ENCODE measurements at places on chromosomes 7 and 10.
A peak's percentile ranks its signal among the peaks of the same experiment; 100 is the strongest.

GRCh38 chr7:157721468-157722136, 384.8 kb downstream of the DNAJB6 start:
- no peaks in the 10 kb centered on the region for H3K27me3 ChIP-seq
- H3K4me1 ChIP-seq, result no peaks in the 10 kb centered on the region
- DNase-seq, result no peak
- no peak overlapping the region for H3K27ac ChIP-seq
- no peak overlapping the region for H3K4me3 ChIP-seq
- no peaks in the 10 kb centered on the region for H3K36me3 ChIP-seq

GRCh38 chr10:16756561-16757221, 60.5 kb downstream of the RSU1 start:
- DNase-seq, result no peak
- peaks cover 5% of the 10 kb centered on the region for H3K4me1 ChIP-seq
- no peak overlapping the region for H3K4me3 ChIP-seq
- H3K27ac ChIP-seq, result no peak overlapping the region

GRCh38 chr10:129971381-129972144, 7.5 kb upstream of the EBF3 start:
- H3K27me3 ChIP-seq, result peaks cover 24% of the 10 kb centered on the region
- peaks cover 3% of the 10 kb centered on the region for H3K4me1 ChIP-seq
- H3K36me3 ChIP-seq, result no peaks in the 10 kb centered on the region
- H3K27ac ChIP-seq, result peak overlapping the region; percentile 87
- no peak for DNase-seq

- no peak for DNase-seq
- H3K27ac ChIP-seq, result no peak overlapping the region
- H3K4me1 ChIP-seq, result no peaks in the 10 kb centered on the region
- H3K36me3 ChIP-seq, result no peaks in the 10 kb centered on the region
- peaks cover 6% of the 10 kb centered on the region for H3K27me3 ChIP-seq
Measured at GRCh38 chr10:26112532-26112931, 104.0 kb upstream of the GAD2 start.

DNA sequence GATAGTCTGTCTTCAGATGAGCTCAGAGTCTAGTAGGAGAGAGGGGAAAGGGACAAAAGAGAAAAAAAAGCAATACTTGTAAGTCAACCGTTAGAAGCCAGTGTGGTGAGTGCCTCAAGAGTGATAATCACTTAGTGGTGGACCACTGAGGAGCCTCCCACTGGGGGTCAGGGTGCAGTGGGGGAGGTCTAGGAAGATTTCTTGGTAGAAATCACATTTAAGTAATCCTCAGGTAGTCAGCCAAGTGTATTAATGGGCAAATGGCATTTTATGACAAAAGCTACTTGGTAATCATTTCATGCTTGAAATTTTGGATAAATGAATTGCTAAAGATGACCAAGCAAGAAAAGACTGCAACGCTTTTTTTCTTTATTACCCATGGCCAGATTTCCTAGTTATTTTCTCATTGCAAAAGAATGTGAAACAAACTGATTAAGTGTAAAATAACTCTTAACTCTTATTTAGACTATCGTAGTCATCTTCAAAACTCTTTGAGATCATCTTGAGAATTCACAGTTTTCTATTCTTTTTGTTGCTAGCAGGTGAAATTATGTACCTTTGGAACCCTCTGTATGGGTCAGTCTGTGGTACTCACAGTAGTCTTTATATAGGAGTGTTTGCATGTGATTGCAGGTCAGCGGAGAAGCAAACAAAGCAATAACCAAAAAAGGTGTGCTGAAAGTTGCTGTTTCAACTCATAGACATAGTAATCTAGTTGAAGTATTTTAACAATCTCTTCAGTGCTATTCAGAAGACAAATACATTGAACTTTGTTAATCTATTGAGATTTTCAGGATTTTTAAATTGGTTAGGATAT, 63.9 kb downstream of the PPP1R9A start:
- DNase-seq, result no peak
- no peak overlapping the region for H3K4me3 ChIP-seq
- peaks cover 1% of the 10 kb centered on the region for H3K27me3 ChIP-seq
- H3K36me3 ChIP-seq, result no peaks in the 10 kb centered on the region

DNA sequence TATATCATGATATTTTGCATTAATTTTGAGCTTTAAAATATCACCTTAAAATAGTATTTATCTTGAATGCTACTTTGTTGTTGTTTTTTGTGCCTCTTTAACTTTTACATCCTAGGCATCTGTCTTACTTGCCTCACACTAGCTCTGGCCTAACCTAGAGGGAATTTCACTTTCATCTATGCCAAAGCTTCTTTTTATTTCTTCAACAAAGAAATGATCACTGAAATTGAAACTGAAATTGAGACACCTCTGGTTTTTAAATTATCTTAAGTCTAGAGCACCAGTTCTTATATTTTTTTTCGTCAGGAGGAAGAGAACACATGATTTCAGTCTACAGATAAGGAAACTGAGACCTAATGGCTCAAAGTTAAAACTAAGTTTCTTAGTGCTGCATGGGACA, 3.5 kb upstream of the SCIN start:
- no peaks in the 10 kb centered on the region for H3K36me3 ChIP-seq
- peaks cover 9% of the 10 kb centered on the region for H3K27me3 ChIP-seq
- H3K27ac ChIP-seq, result no peak overlapping the region
- peaks cover 5% of the 10 kb centered on the region for H3K4me1 ChIP-seq
- DNase-seq, result no peak

DNA sequence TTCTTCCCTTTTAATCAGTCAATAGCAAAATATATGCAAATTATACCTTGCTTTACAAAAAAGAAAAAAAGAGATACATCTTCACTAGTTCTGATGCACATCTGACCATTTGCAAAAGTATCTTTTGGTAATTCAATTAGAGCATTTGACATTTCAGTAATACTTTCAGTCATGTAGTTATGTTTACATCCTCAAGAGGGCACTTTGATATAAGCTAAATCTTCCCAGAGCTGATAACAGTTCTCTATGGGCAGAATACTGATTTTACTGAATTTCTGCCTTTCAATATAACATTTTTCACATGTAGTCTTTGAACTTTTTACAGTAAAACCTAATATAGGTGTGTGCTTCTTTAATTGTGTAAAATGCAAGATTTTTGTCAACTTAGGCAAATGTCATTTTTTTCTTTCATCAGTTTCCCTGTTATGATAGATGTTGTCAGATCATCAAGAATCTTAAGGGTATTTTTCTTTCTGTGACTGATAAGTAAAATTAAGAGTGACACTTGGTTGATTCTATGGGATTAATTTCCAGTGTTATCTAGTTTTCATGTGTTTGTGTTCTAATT, 703.5 kb upstream of the SEMA3D start:
- H3K4me3 ChIP-seq, result no peak overlapping the region
- H3K36me3 ChIP-seq, result no peaks in the 10 kb centered on the region
- H3K4me1 ChIP-seq, result no peaks in the 10 kb centered on the region
- no peak overlapping the region for H3K27ac ChIP-seq
- H3K27me3 ChIP-seq, result no peaks in the 10 kb centered on the region

GRCh38 chr10:63812501-63812900, 291.3 kb downstream of the REEP3 start:
- no peaks in the 10 kb centered on the region for H3K36me3 ChIP-seq
- no peak overlapping the region for H3K4me3 ChIP-seq
- H3K27ac ChIP-seq, result no peak overlapping the region
- H3K27me3 ChIP-seq, result peaks cover 2% of the 10 kb centered on the region

DNA sequence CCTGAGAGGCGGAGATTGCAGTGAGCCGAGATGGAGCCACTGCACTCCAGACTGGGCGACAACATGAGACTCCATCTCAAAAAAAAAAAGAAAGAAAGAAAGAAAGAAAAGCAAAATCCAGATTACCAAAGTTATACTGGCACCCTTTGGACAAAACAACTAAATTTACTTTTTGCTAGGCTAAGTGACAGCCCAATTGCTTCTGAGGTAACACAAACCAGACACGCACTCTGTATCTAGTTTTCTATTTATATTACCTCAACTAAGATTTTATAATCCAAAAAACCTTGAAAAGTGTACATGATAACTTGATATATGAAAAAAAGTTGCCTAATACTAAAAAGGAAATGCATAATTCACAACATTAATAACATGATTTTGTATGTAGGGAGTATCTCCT, 12.9 kb downstream of the UBE2H start:
- peaks cover 10% of the 10 kb centered on the region for H3K36me3 ChIP-seq
- peaks cover 7% of the 10 kb centered on the region for H3K4me1 ChIP-seq
- no peak for DNase-seq
- H3K4me3 ChIP-seq, result no peak overlapping the region
- H3K27ac ChIP-seq, result no peak overlapping the region

DNA sequence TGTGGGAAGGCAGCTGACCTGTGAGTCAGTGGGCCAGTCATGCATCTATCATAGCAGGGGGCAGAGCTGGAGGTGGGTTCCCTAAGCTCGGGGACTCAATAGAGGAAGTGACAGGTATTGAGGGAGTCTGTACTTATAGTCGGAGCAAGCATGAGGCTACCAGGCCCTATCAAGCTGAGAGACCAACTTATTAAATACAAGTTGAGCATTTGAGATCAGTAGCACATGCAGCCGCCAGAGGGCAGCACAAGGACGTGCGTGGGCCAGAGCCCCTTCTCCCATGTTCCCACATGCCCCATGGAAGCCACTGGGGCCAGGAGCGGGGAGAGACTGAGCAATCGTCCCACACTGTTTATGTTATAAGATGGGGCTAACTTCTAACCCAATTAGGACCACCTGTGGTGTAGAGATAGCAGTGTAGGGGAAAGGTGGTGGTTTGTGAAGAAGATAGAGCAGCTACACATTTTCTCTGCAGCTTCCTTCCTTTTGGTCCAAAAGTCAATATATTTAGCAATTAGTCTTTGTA, 13.0 kb upstream of the STK31 start:
- DNase-seq, result peak; percentile 51
- no peak overlapping the region for H3K27ac ChIP-seq
- H3K4me1 ChIP-seq, result peaks cover 2% of the 10 kb centered on the region
- peaks cover 16% of the 10 kb centered on the region for H3K36me3 ChIP-seq

DNA sequence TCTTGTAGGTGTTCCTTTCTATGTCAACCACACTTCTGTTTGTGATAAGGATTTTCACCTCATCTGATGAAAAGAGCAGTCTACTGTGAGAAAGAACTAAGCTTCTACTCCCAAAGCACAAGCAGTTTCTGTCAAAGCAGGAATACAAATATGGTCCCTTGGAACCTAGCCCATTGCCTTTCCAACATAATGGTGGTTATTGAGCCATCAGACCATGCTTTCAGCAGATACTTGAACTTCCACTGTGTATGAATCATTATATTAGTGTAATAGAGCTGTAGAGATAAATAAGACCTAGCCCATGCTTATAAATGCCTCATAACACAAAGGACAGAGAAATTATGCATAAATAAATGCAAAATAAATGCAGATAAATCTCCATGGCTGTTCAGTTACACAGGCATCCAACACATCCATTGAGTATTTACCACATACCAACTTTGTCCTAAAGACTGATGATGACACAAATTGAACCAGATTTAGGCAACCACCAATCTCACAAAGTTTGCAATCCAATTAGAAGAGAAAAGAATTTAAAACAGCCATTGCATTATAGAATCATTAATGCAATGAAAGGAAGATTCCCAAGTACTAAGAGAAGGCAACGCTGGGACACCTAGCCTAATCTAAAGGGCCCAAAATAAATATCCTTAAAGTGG, 729.4 kb upstream of the C7orf33 start:
- no peak for DNase-seq
- no peaks in the 10 kb centered on the region for H3K27me3 ChIP-seq
- H3K36me3 ChIP-seq, result no peaks in the 10 kb centered on the region
- H3K4me1 ChIP-seq, result no peaks in the 10 kb centered on the region

DNA sequence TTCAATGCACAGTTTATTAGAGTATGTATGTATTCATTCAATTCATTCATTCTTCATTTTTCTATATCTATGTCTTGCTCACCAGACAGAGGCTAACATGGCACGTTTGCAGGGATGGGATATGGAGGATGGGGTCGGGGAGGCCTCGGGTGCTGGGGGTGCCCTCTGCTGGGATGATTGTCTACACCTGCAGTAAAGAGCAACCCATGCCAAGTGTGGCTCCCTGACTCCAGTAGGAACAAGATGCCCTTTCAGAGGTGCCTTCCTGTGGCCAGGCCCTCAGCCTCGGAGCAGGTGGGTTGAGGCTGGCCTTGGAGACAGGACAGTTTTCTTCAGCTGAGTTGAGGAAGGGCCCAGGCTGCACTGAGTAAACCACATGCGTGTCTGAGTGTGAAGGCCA, 157.2 kb downstream of the SH2D4B start:
- H3K4me3 ChIP-seq, result no peak overlapping the region
- DNase-seq, result no peak
- H3K27ac ChIP-seq, result no peak overlapping the region
- H3K27me3 ChIP-seq, result peaks cover 15% of the 10 kb centered on the region
- H3K36me3 ChIP-seq, result no peaks in the 10 kb centered on the region

- no peaks in the 10 kb centered on the region for H3K4me1 ChIP-seq
- H3K27ac ChIP-seq, result peak overlapping the region; percentile 72
- no peaks in the 10 kb centered on the region for H3K27me3 ChIP-seq
- H3K36me3 ChIP-seq, result no peaks in the 10 kb centered on the region
- DNase-seq, result no peak
Measured at GRCh38 chr7:7614018-7614741, 26.4 kb upstream of the UMAD1 start.

DNA sequence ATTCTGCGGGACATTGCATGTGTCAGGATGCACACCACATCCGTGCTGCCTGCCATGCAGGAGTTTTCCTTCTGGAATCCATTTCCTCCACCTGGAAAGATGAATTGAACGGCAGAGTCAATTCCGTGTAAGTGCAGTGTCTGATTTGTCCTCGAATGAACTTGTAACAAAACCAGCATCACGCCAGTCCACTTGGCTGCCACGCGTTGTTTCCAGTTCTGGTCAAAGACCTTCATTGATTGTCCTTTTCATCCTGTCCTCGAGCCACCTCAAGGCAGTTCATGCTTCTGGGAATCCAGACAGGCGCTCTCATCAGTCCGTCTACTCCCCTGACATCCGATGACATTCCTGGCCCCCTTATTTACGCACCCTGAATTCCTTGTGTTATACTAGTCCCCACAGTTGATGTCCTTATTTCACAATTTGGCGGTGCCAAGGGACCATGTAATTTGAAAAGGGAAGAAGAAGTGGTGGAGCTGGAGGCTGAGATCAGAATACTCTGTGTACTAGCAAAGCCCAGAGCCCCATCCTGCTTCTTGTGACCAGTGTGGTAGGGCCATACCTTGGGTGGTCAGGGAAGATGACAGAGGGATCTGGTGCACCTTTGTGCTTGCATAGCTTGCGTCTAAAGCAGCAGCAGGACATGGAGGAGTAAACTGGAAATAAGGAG, 502.2 kb downstream of the PLXNA4 start:
- H3K4me3 ChIP-seq, result no peak overlapping the region
- peaks cover 2% of the 10 kb centered on the region for H3K27me3 ChIP-seq
- H3K36me3 ChIP-seq, result no peaks in the 10 kb centered on the region
- no peak overlapping the region for H3K27ac ChIP-seq
- H3K4me1 ChIP-seq, result no peaks in the 10 kb centered on the region

DNA sequence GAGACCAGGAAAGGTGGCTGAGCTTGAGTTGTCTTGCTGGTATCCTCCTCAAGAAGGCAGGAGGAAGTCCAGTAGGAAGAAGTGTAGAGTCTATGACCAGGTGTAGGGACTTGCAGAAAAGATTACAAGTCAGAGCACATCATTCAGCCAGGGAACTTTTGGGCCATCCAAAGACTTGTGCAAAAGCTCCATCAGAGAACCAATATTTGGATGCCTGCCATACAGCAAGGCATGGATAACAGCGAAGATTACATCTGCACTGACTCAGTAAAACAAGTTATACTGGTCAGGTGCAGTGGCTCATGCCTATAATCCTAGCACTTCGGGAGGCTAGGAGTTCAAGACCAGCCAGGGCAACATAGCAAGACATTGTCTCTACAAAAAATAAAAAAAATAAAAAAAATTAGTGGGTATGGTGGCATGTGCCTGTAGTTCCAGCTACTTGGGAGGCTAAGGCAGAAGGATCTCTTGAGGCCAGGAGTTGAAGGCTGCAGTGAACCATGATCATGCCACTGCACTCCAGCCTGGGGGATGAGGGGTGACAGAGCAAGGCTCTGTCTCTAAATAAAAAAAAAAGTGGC, 13.2 kb upstream of the NMT2 start:
- peaks cover 5% of the 10 kb centered on the region for H3K4me1 ChIP-seq
- no peaks in the 10 kb centered on the region for H3K36me3 ChIP-seq

Measured in memory B cell (primary cell).